ENCODE measurements at places on chromosomes 4 and X. TPM values are rescaled to one million over a fixed set of nuclear protein-coding genes. Genes with fewer than 3 reads are reported as not detected.
A peak's percentile ranks its signal among the peaks of the same experiment; 100 is the strongest.

GRCh38 chr4:78361621-78362120 is 189.9 kb upstream of the ANXA3 start:
- no peaks in the 10 kb centered on the region for H3K36me3 ChIP-seq
- peaks cover 13% of the 10 kb centered on the region for H3K27me3 ChIP-seq
- H3K4me3 ChIP-seq = no peak overlapping the region
- H3K27ac ChIP-seq = no peak overlapping the region
- DNase-seq = no peak

GRCh38 chrX:72132456-72132855 is 741 bp upstream of the RTL5 start:
- no peak overlapping the region for H3K27ac ChIP-seq
- no peaks in the 10 kb centered on the region for H3K27me3 ChIP-seq
- peak overlapping the region; percentile 81 for H3K4me3 ChIP-seq
- H3K36me3 ChIP-seq = no peaks in the 10 kb centered on the region
- H3K4me1 ChIP-seq = peaks cover 9% of the 10 kb centered on the region

Gene ADH1C
- total RNA-seq = not detected

Gene PITX2
- total RNA-seq = not detected

Data from osteocyte (in vitro differentiated cells).